ENCODE measurements at places on chromosomes 13 and 19.

DNA sequence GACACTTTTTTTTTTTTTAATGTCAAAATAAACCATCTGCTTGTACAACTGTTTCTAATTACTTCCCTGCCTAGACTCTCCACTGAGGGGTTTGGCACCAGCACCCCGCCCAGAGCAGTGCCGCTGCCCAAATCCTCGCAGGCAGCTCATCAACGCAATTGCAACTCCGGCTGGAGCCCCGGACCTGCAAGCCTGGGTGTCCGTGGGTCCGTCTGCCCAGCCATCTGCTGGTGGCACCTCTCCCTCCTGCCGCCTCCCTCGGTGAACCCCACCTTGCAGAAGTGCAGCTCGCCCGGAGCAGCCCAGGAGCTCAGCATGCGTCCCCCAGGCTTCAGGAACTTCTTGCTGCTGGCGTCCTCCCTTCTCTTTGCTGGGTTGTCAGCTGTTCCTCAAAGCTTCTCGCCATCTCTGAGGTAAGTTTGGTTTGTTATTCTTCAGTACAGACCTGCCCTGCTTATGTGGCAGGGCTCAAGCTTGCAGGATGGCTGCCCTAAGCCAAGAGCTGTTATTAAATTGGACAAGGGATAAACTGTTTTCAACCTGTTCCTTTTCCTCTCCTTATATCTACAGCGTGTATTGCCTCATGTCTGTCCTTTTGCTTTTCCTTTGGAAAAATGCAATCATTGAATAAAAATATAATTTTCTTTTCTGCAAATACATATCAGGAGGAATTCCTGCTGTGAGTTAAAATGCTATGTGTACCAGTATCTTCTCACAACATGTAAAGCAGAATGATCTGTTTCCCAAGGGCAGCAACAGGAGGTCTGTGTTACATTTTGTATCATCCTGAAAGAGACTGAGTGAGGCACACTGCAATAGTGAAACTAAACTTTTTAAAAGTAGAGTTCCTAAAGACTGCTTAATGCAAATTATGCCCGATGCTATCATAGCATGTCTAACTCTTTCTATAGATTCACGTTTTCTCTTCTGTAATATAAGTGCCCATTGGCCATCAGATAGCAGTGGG, at the start of gene ITGBL1:
ITGBL1 (plus strand) TSS at position 157 of the 967 bp plus-strand sequence; CDS start at position 316, 159 bp downstream.
- no peak for DNase-seq

DNA sequence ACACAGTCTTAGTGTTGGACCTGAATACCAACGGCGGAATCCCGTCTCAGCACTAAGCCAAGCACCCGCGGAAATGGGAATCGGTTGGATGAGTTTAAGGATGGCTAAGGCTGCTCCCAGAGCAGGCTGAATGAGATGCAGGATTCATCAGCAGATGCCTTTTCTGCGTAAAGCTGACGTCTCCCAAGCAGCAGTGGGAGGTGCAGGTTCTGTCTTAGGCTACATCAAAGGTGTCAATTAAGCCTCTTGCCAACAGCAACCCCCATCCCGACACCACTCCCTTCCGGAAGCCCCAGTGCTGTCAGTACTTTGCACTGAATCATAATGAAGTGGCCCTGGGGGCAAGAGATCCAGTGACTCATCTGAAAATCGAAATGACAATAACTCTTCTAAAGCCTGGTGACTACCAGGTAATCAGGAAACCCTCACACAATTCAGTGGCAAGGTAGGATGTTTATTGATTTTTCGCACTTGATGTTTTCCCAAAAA, 275.6 kb downstream of the DCLK1 start:
- no peak for DNase-seq

DNA sequence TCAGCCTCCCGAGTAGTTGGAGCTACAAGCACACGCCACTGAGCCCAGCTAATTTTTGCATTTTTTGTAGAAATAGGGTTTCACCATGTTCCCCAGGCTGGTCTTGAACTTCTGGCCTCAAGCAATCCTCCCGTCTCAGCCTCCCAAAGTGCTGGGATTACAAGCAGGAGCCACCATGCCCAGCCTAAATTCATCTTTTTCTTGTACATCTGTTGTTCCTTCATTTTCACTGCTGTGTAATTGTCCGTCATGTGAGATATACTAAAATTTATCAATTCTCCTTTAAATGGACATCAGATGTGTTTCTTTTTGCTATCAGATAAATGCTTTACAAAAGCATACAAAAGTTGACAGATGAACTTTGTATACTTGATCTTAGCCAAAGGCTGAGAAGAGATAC, 22.9 kb downstream of the DYRK1B start:
- no peak for DNase-seq

GRCh38 chr19:29928831-29929230, 13.2 kb upstream of the URI1 start:
- DNase-seq = no peak

GRCh38 chr19:51627491-51628138, 2.6 kb downstream of the SIGLEC5 start:
- DNase-seq = no peak

DNA sequence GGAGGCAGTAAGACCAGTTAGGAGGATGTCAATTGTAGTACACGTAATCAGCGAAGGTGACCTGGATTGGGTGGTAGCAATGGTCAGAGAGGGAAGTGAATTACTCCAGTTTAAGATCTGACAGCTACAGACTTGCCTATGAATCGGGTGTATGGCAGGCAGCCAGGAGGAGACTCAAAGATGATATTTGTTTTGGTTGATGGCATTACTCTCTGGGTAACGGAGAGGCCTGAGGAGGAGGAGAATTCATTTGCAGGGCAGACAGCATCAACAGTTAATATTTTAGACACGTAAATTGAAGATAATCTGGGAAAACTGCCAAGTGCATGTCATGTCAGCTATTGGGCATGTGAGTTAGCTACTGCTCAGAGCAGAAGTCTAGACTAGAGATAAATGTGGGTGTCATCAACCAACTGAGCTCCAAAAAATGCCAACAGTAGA, 109.2 kb downstream of the SGCG start:
- no peak for DNase-seq

DNA sequence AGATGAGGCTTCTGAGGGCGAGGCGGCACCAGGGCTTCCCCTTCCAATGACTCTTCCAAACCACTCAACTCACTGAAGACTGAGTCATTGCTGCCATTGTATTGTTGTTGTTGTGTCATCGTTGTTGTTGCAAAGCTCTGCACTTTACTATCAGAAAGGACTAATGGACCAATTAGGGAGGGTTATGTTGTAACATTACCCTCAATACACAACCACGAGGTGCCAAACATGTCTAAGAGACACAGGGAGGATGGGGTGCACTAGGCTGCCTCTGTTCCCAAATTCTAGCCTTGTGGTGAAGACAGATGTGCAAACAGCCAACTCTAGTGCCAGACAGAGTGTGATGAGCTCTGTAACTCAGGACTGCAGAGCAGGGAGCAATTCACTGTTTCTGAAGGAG, 1075.2 kb downstream of the UQCRFS1 start:
- DNase-seq = no peak

- DNase-seq = no peak
Measured at GRCh38 chr19:14473073-14473977, 1.8 kb downstream of the PTGER1 start.

- DNase-seq = no peak
Measured at GRCh38 chr19:35898499-35898809, 1.9 kb downstream of the NFKBID start.

GRCh38 chr19:5281588-5281987, 59.0 kb downstream of the PTPRS start:
- DNase-seq = no peak

- DNase-seq = no peak
Measured at GRCh38 chr13:110475117-110475516, 86.4 kb downstream of the RAB20 start.

- DNase-seq = no peak
Measured at GRCh38 chr19:54415901-54416673, 823 bp downstream of the TTYH1 start.

DNA sequence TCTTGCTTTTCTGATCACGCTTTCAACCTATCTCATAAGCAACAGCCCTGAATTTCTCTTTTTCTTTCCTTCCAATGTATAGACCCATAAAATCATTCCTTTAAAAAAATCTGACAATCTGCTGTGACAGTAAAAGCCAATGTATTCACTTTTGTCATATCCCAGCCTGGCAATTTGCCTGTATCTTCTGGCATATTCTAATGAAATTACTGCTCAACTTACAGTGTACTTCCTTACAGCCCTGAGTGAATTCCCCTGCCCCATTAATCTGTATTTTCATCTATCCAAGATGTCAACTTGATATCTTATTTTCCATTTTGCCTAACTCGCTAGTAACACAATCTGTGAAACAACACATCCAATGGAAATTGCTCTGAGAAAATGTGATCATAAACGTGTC, 18.0 kb upstream of the SERP2 start:
- no peak for DNase-seq

GRCh38 chr13:28716511-28716910, 2.3 kb downstream of the SLC46A3 start:
- no peak for DNase-seq

DNA sequence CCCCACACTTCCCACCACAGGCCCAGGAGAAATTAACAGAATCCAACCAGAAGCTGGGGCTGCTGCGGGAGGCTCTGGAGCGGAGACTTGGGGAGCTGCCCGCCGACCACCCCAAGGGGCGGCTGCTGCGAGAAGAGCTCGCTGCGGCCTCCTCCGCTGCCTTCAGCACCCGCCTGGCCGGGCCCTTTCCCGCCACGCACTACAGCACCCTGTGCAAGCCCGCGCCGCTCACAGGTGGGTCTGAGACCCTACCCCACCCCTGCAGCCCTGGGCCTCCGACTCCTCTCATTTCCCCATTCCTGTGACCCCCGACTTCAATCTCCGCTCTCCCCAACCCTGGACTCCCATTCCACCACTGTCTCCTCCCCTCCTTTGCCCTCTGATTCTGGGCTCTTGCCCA, 17.8 kb downstream of the PKN1 start:
- DNase-seq = no peak

GRCh38 chr19:33071887-33072286, 7.2 kb upstream of the RHPN2 start:
- no peak for DNase-seq

- no peak for DNase-seq
Measured at GRCh38 chr13:51874651-51875050, 12.9 kb downstream of the CCDC70 start.

DNA sequence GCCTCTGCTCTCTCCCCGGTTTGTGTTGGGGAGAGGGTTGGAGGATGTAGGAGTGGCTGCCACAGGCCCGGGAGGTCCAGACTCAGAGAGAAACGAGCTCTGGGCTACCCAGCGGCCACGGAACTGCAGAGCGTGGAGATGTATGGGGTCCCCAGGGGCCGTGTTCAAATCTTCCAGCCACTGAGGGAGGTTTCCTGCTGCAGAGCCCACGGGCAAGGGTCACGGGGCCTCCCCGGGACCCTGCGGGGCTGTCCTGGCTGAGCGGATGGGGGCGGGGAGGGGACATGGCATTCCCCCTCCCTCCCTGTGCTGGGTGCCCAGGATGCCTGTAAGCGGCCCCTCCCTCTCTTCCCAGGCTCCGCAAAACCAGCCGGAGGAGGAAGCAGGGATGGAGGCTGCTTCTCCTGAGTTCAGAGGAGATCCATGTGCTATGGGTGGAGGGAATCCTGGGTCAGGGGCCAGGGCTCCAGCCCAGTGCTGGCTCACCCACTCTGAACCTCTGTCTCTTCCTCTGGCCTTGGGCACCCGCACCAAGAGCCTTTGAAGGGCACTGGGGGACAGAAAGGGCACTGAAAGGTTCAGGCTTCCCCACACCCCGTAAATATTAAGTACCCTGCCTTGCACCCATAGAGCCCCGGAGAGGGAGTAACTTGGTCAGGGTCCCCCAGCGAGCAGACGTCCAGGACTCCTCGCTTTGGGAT, 22.6 kb downstream of the SMIM24 start:
- DNase-seq = no peak

DNA sequence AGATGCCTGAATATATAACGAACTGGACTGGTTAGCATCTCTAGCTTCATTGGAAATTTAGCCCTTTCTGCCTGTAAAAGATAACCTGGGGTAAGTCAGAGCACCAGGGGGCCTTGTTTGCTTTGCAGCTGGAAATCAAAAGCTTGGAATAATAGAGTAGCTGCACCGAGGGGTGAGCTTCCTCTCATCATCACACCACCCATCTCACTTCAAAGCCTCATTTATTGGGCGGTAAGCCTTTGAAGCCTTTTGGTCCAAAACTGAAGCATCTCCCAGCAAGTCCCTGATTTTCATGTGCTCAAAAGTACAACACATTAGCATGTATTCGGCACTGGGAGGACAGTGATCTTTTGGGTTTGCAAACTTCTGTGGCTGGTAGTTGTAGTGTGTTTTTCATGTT, 405.1 kb downstream of the FOXO1 start:
- DNase-seq = no peak

GRCh38 chr13:46639033-46639981, 86.3 kb downstream of the LRCH1 start:
- DNase-seq = no peak

GRCh38 chr13:41463838-41464602, 6.7 kb downstream of the RGCC start:
- DNase-seq = no peak

GRCh38 chr13:52195401-52195837, 36.0 kb upstream of the NEK3 start:
- peak; percentile 33 for DNase-seq

GRCh38 chr19:53272044-53272443, 4.5 kb upstream of the VN1R4 start:
- no peak for DNase-seq

GRCh38 chr13:78409172-78409571, 194.2 kb downstream of the POU4F1 start:
- DNase-seq = no peak

- DNase-seq = no peak
Measured at GRCh38 chr13:107529035-107529434, 686.3 kb downstream of the LIG4 start.

GRCh38 chr19:55305491-55305890, 19.6 kb downstream of the TMEM150B start:
- no peak for DNase-seq

- no peak for DNase-seq
Measured at GRCh38 chr19:39746836-39747529, 9.2 kb upstream of the CLC start.

DNA sequence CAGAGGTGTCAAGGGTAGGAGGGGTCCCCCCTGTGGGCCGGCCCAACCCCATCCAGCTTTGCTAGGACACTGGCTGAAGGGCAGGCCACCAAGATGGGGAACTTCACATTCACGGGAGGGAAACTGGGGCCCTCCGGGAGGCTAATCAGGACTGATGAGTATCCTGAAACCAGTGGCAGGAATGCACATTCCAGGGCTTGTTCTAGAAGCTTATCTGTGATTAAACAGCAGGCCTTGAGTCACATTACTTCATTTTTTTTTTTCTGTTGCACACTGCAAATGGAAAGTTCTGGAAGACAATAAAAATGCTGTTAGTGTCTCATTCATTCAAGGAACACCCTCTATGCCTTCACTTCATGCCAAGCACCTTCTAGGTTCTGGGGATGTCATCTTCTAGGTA, 15.5 kb upstream of the SIGLEC11 start:
- DNase-seq = no peak

All from stimulated activated CD4-positive, alpha-beta T cell treated with anti-CD3 and anti-CD28 coated beads, Interleukin-15, amount 100 ng/mL, for 1 hour (primary cell).